ENCODE measurements at places on chromosomes 2 and 18. TPM values are rescaled to one million over a fixed set of nuclear protein-coding genes. Genes with fewer than 3 reads are reported as not detected.

GRCh38 chr2:23651187-23652080, 266.5 kb downstream of the KLHL29 start:
- H3K27me3 ChIP-seq: no peaks in the 10 kb centered on the region
- no peak for DNase-seq
- H3K4me1 ChIP-seq: no peaks in the 10 kb centered on the region
- no peak overlapping the region for H3K27ac ChIP-seq
- H3K36me3 ChIP-seq: no peaks in the 10 kb centered on the region
- H3K4me3 ChIP-seq: no peak overlapping the region

ST6GAL2 gene
- not detected for total RNA-seq

WDPCP gene
- 8.2 TPM for total RNA-seq

EDAR gene
- 0.81 TPM for total RNA-seq

GRCh38 chr2:214169736-214170135, 241.1 kb upstream of the VWC2L start:
- H3K36me3 ChIP-seq: no peaks in the 10 kb centered on the region
- no peaks in the 10 kb centered on the region for H3K27me3 ChIP-seq
- no peaks in the 10 kb centered on the region for H3K4me1 ChIP-seq
- H3K27ac ChIP-seq: no peak overlapping the region

NCL gene
- 1,332 TPM for total RNA-seq

DNA sequence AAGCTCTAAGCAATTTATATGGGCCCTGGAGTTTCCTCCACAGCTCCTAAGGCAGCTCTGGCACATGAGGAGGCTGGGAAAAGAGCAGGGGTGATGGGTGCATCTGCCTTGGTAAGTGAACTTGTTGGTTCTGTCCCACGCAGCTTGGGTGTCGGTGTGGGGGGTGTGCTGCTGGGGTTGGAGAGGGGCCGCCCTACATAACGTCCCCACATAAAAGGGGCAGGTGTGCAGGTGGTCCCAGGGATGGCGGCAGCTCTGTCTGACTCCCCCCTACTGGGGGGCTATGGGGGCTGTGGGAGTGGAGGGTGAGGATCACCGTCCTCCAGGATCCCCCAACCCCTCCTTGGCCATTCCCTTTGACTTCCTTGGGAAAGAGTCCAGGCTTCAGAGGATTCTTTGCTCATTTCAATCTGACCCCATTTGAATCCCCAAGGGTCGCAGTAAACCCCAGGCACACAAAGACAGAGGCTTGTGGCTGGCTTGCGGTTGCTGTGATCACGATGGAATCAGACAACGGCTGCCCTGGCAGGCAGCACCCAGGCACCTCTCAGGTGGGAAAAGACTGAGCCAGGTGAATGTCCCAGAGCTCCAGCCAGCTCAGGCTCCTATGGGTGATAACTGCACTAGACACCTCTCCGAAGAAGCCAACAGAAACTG, 34.5 kb upstream of the CD8A start:
- no peaks in the 10 kb centered on the region for H3K36me3 ChIP-seq
- H3K27ac ChIP-seq: no peak overlapping the region
- peak overlapping the region; percentile 55 for H3K4me3 ChIP-seq
- peaks cover 17% of the 10 kb centered on the region for H3K27me3 ChIP-seq
- peaks cover 29% of the 10 kb centered on the region for H3K4me1 ChIP-seq

GRCh38 chr2:239884051-239884405, 141.1 kb downstream of the NDUFA10 start:
- H3K36me3 ChIP-seq: peaks cover 3% of the 10 kb centered on the region
- H3K4me3 ChIP-seq: no peak overlapping the region
- H3K4me1 ChIP-seq: peaks cover 4% of the 10 kb centered on the region
- H3K27me3 ChIP-seq: no peaks in the 10 kb centered on the region
- no peak for DNase-seq
- H3K27ac ChIP-seq: no peak overlapping the region

GRCh38 chr18:74766251-74766650, 168.6 kb downstream of the ZNF407 start:
- no peaks in the 10 kb centered on the region for H3K4me1 ChIP-seq
- DNase-seq: no peak
- no peak overlapping the region for H3K27ac ChIP-seq
- no peaks in the 10 kb centered on the region for H3K27me3 ChIP-seq
- H3K36me3 ChIP-seq: peaks cover 20% of the 10 kb centered on the region

DNA sequence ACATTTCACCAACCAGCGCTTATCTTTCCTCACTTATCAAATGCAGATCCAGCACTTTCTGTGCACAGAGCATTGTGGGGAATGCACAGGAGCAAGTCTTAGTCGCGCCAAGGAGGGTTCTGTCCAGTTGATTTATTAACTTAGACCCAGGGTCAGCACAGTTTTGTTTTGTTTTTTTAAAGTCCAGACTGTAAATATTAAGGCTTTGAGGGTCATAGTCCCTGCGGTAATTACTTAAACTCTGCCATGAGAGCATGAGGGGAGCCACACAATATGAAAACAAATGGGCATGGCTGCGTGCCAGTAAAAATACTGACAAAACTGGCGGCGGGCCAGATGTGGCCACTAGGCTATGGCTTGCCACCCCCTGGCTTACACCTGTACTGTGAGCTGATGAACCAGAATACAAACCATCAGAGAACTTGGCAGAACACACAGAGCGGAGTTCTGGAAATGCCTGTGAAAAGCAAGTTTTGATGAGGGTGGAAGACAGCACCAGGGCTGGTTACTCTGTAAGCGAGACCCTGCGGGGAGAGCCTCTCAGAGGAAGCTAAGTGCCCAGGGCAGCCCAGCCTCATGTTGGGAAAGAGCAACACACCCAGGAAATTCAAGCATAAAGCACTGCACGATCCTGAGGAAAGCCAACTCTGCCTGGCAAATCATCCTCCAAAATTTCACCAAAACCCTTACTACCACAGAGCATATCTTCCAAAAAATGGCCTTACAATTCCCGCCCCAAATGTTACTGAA, 43.6 kb downstream of the L3MBTL4 start:
- no peaks in the 10 kb centered on the region for H3K27me3 ChIP-seq
- DNase-seq: no peak
- no peak overlapping the region for H3K27ac ChIP-seq
- no peaks in the 10 kb centered on the region for H3K4me1 ChIP-seq
- no peak overlapping the region for H3K4me3 ChIP-seq
- no peaks in the 10 kb centered on the region for H3K36me3 ChIP-seq

TCF7L1 gene
- not detected for total RNA-seq

SMYD1 gene
- total RNA-seq: not detected

CACNB4 gene
- 0.26 TPM for total RNA-seq

ARID5A gene
- total RNA-seq: 191 TPM

- H3K4me1 ChIP-seq: no peaks in the 10 kb centered on the region
- no peaks in the 10 kb centered on the region for H3K27me3 ChIP-seq
- no peaks in the 10 kb centered on the region for H3K36me3 ChIP-seq
- no peak overlapping the region for H3K27ac ChIP-seq
Measured at GRCh38 chr18:41553716-41554115, 401.3 kb upstream of the PIK3C3 start.

DNA sequence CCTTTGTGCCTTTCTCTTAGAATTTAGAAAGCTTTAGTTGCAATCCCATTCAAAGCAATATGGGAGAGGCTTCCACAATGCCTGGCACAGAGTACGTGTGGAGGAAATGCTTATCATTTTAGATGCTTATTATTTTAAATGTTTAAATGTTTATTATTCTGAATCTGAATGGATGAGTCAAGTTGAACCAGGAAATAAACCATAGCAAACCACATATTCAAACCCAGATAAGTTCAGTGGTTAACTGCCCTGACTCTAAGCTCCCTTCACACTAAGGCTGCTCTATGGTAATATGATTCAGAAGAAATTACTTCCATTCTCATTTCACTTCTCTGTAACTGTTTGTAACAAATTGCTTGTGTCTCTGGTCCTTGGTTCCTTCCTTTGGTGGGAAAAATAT, 5.2 kb upstream of the PPP4R1 start:
- peaks cover 10% of the 10 kb centered on the region for H3K4me1 ChIP-seq
- no peaks in the 10 kb centered on the region for H3K36me3 ChIP-seq
- no peak for DNase-seq
- no peak overlapping the region for H3K4me3 ChIP-seq
- no peaks in the 10 kb centered on the region for H3K27me3 ChIP-seq

FEV gene
- not detected for total RNA-seq

GKN1 gene
- not detected for total RNA-seq

DNA sequence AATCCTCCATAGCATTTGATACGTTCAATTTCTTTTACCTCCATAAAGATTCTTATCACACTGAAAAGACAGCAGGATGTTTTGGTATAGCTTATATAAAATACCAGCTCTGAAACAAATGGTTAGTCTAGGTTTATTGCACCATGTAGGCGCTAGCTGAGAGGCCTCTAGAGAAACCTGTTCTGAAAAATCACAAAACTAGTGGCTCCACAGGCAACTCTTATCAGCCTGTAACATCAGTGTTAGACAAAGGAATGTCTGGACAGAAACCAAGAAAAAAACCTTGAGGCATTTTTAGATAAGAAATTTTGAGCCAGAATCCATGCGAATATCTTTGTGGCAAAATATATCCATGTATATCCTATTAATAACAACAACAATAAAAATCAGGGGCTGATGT, 440.4 kb upstream of the MAP2 start:
- no peaks in the 10 kb centered on the region for H3K27me3 ChIP-seq
- H3K36me3 ChIP-seq: no peaks in the 10 kb centered on the region
- no peak overlapping the region for H3K4me3 ChIP-seq
- H3K27ac ChIP-seq: no peak overlapping the region

GRCh38 chr18:29071869-29072268, 894.9 kb upstream of the CDH2 start:
- no peaks in the 10 kb centered on the region for H3K4me1 ChIP-seq
- no peaks in the 10 kb centered on the region for H3K27me3 ChIP-seq
- no peaks in the 10 kb centered on the region for H3K36me3 ChIP-seq
- H3K4me3 ChIP-seq: no peak overlapping the region

DNA sequence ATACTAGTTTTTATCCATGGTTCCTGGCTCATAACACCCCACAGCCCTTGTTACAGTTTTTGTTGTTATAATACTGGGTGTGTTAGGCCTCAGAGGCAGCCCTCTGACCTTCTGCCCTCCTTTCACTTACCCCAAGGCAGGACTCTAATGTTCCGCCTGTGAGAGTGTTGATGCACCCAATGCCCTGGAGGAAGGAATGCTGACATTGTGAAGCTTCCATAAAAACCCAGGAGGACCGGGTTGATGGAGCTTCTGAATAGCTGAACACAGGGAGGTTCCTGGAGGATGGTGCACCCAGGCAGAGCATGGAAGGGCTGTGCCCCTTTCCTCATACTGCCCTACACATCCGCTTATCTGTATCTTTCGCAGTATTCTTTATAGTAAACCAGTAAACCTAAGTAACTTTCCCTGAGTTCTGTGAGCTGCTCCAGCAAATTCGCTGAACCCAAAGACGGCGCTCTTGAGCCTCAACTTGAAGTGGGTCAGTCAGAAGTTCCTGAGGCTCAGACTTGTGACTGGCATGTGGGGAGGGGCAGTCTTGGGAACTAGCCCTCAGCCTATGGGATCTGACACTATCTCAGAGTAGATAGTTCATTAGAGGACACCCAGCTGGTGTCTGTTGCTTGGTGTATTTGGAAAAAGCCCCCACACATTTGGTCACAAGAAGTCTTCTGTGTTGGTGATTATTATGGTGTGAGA, 10.4 kb downstream of the STON1 start:
- no peak overlapping the region for H3K4me3 ChIP-seq
- no peaks in the 10 kb centered on the region for H3K27me3 ChIP-seq
- no peaks in the 10 kb centered on the region for H3K36me3 ChIP-seq
- H3K27ac ChIP-seq: no peak overlapping the region

SPATA3 gene
- total RNA-seq: 1.3 TPM

REG1B gene
- not detected for total RNA-seq

- H3K27ac ChIP-seq: no peak overlapping the region
- H3K4me1 ChIP-seq: no peaks in the 10 kb centered on the region
- DNase-seq: no peak
Measured at GRCh38 chr2:575727-576236, 101.4 kb downstream of the TMEM18 start.

DNA sequence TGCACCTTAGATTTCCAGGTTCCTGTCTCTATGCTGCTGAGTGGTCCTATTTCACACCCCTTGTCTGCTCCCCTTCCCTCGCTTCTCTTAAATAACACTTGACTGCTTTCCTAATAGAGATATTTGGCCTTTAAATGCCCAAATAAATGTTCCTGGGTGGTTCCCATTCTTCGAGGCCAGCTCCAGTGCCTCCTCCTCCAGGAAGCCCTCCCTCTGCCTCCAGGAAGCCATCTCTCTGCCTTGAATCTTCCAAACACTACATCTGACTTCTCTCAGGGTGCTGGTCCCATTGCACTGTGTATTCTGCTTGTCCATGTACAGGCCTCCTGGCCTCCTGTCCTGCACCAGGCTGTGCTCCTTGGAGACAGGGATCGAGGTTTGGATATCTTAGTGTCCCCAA, 14.2 kb downstream of the EHD3 start:
- H3K27ac ChIP-seq: no peak overlapping the region
- DNase-seq: no peak
- peaks cover 4% of the 10 kb centered on the region for H3K36me3 ChIP-seq
- no peaks in the 10 kb centered on the region for H3K27me3 ChIP-seq
- no peak overlapping the region for H3K4me3 ChIP-seq

DNA sequence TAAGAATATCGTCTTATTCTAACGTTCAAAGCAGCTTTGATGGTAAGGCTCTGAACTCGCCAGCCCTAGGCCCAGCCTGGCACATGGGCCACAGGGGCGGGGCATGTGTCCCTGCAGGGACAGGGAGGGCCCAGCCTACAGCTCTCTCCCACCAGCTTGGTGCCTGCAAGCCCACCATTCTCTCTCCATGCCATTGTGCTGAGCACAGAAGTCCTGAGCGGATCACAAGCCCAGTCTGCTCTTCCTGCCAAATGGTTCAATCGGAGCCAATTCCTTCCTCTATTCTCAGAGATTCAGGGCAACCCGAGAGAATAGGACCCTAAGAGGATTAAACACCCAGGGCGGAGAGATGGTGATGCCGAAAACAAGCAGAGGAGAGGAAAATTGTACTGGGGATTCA, 50.3 kb upstream of the APCDD1 start:
- H3K27me3 ChIP-seq: peaks cover 10% of the 10 kb centered on the region
- H3K36me3 ChIP-seq: no peaks in the 10 kb centered on the region
- no peak for DNase-seq
- no peak overlapping the region for H3K4me3 ChIP-seq
- no peaks in the 10 kb centered on the region for H3K4me1 ChIP-seq
- H3K27ac ChIP-seq: no peak overlapping the region

CCDC178 gene
- not detected for total RNA-seq

DNA sequence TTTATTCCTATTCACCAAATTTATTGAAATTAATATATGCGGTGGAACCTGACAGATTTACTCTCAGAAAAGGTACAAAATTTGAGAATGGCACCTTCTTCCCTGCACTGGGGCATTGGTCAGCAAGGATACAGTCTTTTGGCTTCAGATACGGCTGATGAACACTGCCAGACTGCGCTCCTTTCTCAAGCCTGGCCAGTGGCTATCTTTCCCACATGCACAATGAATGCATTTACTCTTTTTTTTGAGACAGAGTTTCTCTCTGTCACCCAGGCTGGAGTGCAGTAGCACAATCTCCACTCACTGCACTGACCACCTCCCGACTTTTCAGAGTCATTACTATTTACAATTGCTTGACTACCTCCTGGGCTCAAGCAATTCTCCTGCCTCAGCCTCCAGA, 61.6 kb downstream of the MOB4 start:
- H3K4me3 ChIP-seq: no peak overlapping the region
- H3K36me3 ChIP-seq: peaks cover 19% of the 10 kb centered on the region
- H3K27ac ChIP-seq: no peak overlapping the region
- no peak for DNase-seq
- H3K27me3 ChIP-seq: no peaks in the 10 kb centered on the region

All from activated CD4-positive, alpha-beta T cell treated with anti-CD3 and anti-CD28 coated beads for 36 hours (primary cell).